ENCODE measurements at places on chromosomes 2 and 18. TPM values are rescaled to one million over a fixed set of nuclear protein-coding genes. Genes with fewer than 3 reads are reported as not detected.

YES1 gene
- total RNA-seq, result 24.1 TPM

AQP4 gene
- total RNA-seq, result 253 TPM

DNA sequence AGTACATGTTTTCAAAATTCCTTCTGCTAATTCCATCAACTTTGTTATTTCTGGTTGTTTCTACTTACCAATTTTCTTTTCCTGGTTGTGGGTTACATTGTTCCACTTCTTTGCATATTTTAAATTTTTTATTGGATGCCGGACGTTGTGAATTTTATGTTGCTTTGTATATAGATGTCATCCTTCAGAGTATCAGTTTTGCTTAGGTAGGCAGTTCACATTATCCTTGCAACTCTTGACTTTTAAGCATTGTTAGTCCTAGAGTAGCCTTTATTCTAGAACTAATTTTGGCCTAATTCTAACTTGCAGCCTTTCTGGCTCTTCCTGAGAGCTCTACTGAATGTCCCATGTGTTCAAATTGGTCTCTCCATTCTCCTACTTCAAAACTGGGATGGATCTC lies 228.7 kb upstream of the MC4R start:
- DNase-seq, result no peak

- no peak for DNase-seq
Measured at GRCh38 chr18:12409469-12409868, 1.7 kb downstream of the PRELID3A start.

Measured in upper lobe of left lung (tissue), 6 donors.